ENCODE measurements at places on chromosomes 7 and 10.

DNA sequence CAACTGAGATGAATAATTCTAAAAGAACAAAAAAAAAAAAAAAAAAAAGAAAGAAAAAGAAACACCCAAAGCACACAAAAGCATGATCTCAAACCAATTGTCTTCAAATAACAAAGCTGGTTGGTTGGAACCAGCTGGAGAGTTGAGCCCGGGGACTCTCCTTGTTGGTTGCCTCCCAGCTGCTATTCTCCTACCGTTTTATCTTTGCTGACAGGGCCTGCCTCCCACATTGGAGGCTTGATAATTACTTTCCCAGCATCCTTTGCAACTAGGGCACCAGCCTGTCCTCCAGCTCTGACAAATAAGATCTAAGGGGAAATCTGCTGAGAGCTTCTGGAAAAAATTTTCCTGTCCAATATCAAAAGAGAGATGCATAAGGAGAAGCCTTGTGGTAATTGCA lies 6.8 kb downstream of the PON1 start:
- no peak for DNase-seq

DNA sequence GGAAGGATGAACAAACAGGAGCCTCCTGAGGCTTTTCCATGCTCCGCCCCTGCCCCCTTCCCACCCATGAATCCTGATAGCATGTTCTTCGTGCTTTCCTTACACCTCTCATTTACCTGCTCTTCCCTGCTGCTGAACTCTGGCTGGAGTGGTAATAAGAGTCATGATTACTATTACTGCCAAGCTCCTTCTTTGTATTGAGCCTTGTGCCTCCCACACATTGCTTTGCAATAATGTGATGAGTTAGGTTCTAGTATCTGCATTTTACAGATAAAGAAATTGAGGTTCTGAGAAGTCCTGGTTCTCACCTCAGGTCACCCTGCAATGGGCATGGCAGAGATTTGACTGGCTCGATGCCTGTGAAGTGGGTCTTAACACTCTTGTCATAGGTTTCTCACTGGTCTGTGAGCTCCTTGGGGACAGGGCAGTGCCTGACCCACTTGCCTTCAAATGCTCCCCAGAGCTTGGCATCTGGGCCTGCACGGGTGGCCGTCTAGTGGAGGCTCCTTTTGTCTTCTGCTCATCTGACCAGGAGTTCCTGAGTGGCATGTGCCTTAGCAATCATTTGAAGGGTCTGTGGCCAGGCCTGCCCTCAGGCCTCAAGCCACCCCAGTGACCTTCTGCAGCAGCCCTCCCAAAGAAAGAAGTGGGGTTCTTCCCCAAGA lies 309.2 kb upstream of the ZMIZ1 start:
- DNase-seq = no peak

DNA sequence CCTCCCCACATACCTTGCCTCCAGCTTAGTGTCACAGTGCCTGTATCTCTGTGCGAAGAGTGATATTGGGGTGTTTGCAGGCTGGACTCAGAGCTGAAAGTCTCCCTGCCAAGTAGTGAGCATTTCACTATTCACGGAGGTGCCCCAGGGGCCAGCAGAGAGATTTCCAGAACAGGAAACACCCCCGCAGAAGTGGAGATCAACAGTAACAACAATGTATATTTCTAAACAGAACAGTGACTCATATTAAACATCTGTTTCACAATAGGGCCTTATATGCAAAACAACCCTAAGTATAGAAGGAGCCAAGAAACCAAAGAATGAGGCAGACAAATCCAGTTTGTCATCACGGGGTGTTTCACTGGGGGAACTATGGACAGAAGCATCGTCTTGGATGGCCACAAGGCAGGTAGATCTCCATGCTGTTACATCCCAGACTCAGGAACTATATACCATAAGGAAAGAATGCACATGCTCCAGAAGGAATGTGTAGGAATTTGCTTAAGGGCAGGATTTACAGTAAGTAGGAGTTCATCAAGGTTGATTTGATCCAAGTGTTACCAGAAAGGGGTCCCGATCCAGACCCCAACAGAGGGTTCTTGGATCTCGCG lies 29.3 kb upstream of the CCL24 start:
- DNase-seq = peak; percentile 32

GRCh38 chr10:103470761-103471653 lies 8.0 kb downstream of the CALHM3 start:
- DNase-seq = peak; percentile 64

DNA sequence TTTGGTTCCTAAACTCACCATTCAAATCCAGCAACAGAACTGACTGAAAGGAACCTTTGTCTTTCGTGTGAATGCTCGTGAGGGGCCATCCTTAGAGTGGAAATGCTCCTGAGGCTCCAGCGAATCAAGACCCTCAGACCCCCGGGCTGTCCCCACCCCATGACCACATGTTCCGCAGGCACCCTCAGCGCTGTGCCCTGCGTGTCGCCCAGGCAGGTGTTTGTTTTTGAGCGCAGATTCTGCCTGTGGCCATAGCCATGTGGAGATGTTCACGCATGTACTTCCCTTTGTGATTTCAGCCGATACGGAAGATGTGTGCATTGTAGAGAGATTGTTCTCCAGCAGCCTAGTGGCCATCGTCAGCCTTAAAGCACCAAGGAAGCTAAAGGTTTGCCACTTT lies 24.2 kb downstream of the WIPI2 start:
- DNase-seq = no peak

DNA sequence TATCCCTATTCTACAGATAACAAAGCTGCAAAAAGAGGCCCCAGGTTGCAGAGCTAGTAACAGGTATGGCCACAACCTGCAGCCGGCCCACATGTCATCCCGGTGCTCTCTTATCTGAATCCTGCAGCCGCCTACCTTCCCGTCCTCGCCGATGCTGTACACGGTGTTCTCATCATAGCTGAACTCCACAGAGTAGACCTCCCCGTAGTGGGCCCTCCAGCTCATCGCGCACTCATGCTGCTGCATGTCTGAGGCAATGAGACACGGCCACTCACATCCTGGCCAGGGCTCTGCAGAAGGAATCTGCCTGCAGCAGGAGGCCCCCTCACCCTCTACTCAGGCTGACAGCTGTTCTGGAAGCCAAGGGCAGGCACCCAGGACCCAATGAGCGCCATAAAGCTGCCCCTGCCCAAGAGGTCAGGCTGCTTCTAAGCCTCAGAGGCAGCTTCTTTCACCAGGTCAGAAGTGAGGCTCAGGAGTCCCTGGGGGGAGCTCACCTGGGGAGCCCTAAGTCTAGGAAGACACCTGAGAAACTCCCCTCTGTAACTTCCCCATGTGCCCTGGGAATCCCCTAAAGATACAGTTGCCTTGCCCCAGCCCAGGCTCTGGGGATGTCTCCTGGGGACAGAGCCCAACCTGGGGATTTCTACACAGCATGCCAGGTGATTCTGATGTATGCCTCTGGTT lies 17.9 kb upstream of the CYREN start:
- DNase-seq = no peak

DNA sequence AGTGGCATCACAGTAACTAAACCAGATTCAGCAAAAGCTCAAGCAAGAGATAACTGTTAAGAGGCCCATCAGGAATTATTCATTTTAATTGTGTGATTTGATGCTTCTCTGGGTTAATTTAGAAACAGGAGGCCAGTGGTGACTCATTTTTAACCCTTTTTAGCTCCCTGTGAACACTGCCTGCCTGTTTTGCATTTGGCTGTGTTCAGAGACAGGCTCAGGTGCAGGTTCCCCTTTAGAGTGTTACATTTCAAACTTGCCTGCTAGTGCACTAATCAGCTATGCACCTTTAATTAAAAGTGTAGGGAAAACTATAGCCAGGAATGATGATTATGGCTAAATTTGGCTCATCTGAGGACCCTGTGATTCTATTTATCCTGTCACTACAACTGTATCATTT lies 6.5 kb downstream of the STAMBPL1 start:
- DNase-seq = no peak

- DNase-seq = no peak
Observed at GRCh38 chr7:82805527-82805960, 357.1 kb downstream of the PCLO start.

DNA sequence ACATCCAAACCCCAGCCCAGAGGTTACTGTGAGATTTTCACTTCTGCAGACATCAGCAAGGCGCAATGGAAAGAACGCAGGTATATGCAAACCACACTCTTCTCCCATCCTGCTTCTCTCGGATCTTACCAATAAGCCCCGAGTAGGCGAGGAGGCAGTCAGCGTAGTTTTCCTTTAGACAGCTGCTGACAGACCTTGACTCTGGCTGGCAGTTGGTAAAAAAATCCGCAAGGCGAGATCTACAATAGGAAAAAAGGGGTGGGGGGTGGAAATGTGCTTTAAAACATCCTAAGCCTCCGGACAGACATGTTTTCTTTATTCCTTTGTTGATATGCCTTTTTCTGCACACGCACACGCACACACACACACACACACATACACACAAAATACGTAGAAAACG lies 176.5 kb downstream of the GFRA1 start:
- DNase-seq = no peak

GRCh38 chr7:152856351-152856750 lies 96.8 kb downstream of the ACTR3B start:
- no peak for DNase-seq

DNA sequence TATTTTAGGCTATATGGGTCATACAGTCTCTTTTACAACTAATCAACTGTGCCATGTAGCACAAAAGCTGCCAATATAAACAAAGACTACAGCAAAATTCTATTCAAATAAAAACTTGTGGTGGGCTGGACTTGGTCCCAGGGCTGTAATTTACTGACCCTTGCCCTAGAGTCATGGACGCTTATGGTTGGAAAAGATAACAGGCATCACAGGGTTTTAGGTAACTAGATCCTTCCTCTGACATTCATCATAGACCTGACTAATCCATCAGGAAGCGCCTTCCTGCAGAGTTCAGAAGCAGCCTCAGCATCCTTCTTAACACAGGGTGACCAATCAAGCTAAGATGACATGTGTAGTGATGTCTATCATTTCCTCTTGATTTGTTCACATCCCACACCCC lies 40.2 kb upstream of the GPAM start:
- DNase-seq = no peak

GRCh38 chr7:100363098-100363497 lies 5.2 kb downstream of the PILRB start:
- DNase-seq = no peak

- DNase-seq = no peak
Observed at GRCh38 chr10:58177362-58177947, 90.2 kb downstream of the IPMK start.

- no peak for DNase-seq
Observed at GRCh38 chr10:131425752-131426533, 114.4 kb upstream of the TCERG1L start.

DNA sequence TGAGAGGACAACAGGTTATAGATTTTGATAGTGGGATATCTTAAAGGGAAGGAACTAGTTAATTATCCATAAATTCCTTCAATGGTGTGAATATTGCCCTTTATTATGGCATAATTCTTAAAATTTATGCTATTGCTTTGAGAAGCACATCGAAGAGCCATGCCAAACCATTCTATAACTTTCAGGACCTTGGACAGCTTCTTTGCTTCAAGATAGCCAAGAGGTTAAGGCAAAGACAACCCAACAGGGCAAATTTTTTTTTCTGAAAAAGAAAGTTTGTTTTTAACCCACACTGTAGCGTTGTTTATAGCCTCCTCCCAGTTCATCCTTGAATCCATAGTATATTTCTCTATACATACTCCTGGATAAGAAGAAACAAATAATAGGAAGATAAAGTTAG lies 103.2 kb downstream of the NRG3 start:
- no peak for DNase-seq

- no peak for DNase-seq
Observed at GRCh38 chr7:33702514-33703054, 202.8 kb upstream of the BMPER start.

DNA sequence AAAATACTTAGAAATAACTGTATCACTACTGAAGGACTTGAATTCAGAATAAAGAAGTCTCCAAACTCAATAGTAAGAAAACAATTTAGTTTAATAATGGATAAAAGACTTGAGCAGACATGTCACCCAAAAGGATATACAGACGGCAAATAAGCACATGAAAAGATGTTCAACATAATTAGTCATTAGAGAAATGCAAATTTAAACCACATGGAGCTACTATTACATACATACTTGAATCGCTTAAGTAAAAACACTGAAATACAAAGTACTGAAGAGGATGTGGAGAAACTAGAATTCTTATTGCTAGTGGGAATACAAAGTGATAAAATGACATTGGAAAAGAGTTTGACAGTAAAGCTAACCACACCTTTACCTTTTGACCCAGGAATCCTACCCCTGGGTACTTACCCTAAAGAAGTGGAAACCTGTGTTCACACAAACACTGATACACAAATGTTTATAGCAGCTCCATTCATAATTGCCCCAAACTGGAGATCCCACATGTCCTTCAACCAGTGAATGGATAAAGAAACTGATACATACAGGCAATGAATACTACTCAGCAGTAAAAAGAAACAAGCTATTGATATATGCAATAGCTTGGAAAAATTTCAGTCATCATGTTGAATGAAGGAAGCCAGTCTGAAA lies 54.3 kb upstream of the NFKB2 start:
- no peak for DNase-seq

DNA sequence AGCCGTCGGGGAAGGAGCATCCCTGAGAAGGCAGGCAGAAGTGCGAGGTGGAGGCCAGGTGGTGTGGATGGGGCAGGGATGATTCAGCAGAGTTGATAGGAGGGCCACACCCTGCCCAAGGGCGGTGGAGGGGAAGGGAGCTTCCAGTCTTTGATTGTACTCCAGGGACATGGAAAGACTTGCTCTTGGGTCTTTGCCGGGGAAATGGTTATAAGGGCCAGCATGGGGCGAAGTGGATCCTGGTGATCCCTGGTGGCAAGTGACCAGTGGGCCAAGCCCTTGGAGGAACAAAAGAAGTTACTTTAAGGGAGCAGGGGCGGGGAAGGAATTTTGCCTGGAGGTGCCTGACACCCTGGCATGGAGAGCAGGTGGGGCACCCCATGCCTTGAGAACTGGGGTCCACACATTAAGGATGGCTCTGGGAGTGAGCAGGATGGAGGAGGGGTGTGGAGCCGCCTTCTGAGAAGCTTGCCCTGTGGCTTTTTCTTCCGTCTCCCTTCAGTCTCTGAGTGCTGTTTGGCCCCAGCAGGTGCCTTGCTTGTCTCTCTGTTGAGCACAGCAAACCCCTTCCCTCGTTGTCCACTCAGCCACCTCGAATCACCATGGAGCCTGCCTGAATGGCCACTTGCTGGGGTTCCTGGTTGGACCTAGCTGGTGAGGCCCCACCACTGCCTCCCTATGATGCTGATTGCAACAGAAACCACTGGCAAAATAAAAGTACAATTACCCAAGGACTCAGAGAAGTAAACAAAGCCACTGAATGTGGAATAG lies 83.9 kb downstream of the RAMP3 start:
- no peak for DNase-seq

DNA sequence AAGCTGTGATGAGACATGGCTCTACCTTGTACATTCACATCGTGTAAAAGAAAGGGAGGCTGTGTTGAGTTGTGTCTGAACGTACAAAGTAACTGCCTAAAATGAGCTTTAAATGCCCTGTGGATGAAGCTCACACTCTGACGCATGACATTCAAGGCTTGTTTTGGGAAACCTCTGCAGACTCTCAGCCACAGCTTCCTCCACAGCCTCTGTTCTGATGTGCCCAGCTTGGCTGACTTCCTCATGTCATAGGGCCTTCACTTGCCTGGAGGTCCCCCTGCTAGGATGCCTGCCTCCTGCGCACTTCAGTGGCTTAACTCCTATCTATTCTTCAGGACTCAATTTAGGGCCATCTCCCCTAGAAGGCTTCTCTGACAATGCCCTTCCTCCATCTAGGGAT lies 230.0 kb upstream of the HABP2 start:
- DNase-seq = no peak

Data from stimulated activated CD4-positive, alpha-beta T cell treated with anti-CD3 and anti-CD28 coated beads, Interleukin-2, amount 100 ng/mL, for 24 hours (primary cell).